ENCODE measurements at places on chromosomes 3 and 15.

- no peak for DNase-seq
These were observed 35.7 kb upstream of the SPSB4 start for GRCh38 chr3:141015481-141015880.

- DNase-seq, result no peak
These were observed 21.6 kb upstream of the SLC28A2 start for GRCh38 chr15:45230245-45230965.

DNA sequence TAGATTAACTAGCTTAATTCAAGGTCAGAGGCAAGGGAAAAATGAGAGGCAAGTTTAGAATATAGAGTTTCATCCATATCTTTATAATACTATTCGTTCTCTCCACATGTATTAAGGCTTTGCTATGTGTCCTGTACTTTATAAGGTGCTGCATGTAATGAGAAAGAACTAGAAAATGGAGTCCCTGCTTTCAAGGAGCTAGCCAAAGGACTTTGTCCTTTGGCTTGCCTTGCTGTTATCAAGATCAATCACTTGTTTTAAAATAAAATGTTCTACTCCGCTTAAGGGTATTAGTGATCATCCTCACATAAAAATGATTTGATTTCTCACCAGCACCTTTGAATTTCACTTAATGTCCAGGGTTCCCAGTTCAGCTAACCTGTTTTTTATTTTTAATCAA is 470.9 kb downstream of the WDR72 start:
- no peak for DNase-seq

DNA sequence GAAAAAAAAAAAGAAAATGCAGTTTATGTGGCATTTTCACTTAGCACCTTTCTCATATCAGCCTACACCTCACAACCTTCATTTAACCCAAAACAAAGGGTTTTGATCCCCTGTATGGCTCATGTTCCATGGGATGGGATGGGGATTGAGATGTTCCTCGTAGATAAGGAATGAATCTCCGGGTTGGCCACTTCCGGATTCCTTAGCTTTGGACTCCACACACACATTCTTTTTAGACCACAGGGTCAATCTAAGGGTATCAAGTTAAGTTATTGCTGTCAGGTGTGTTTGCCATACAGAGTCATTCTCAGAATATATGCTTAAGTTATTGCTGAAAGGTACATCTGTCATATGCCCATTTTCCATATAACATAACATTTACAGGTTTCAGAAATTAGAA is 301.4 kb upstream of the TGFBR2 start:
- peak; percentile 40 for DNase-seq

GRCh38 chr3:32147509-32147908 is 41.1 kb downstream of the GPD1L start:
- peak; percentile 19 for DNase-seq

DNA sequence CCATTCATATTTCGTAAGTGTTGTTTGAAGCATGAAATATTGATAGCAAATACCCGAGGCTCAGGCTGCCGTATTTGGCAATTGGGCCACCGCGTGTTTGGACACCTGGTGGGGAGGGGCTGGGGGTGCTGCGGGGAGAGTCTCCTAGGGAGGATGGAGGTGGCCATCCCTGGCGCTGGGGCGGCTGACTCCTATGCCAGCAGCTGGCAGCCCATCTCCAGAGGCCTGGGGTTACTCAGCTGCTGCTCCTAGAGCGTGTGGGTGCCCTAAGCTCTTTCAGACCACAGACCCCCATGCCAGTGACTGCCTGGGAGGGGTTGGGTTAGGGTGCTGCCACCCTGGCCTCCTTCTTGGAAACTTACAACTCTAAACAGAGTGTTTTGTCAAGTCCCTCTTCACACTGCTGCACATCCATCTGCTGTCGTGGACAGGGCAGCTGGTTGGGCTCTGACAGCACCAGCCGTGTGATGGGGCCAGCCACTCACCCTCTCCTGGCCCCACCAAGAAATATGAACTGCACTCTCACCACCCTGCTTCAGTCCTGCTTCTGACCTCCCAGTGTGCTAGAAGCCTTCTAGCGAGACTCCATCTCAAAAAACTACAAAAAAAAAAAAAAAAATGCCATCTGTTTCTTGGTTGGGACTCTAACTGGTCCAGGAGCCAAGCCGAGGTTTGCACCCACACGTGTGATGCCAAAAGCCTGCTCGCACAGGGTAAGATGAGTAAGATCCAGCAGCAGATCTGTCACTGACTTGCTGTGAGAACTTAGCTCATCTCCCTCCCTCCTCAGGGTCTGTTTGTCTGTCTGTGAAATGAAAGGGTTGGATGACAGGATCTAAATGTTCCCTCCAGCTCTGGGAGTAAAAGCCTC is 156.2 kb downstream of the MEGF11 start:
- no peak for DNase-seq

GRCh38 chr3:195008816-195009215 is 262.1 kb downstream of the XXYLT1 start:
- DNase-seq, result no peak

DNA sequence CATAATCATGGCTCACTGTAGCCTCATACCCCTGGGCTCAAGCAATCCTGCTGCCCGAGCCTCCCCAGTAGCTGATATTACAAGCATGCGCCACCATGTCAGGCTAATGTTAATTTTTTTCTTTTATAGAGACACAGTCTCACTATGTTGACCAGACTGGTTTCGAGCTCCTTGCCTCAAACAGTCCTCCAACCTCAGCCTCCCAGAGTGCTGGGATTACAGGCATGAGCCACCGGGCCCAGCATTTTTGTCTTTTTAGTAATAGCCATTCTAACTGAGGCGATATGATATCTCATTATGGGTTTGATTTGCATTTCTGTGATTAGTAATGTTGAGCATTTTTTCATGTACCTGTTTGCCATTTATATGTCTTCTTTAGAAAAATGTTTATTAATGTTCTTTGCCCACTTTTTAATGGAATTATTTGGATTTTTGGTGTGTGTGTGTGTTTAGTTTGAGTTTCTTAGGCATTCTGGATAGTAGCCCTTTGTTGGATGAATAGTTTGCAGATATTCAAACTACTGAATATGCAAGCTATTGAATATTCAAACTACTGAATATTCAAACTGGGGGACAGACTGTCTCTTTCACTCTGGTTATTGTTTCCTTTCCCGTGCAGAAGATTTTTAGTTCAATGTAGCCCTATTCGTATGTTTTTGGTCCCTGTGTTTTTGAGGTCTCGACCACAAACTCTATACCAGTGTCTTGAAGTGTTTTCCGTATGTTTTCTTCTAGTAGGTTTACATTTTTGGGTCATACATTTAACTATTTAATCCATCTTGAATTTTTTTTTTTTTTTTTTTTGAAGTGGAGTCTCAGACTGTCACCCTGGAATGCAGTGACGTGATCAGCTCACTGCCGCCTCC is 39.2 kb downstream of the CCDC66 start:
- no peak for DNase-seq

- no peak for DNase-seq
These were observed 823.9 kb upstream of the CFAP20DC start for GRCh38 chr3:59873576-59874230.

DNA sequence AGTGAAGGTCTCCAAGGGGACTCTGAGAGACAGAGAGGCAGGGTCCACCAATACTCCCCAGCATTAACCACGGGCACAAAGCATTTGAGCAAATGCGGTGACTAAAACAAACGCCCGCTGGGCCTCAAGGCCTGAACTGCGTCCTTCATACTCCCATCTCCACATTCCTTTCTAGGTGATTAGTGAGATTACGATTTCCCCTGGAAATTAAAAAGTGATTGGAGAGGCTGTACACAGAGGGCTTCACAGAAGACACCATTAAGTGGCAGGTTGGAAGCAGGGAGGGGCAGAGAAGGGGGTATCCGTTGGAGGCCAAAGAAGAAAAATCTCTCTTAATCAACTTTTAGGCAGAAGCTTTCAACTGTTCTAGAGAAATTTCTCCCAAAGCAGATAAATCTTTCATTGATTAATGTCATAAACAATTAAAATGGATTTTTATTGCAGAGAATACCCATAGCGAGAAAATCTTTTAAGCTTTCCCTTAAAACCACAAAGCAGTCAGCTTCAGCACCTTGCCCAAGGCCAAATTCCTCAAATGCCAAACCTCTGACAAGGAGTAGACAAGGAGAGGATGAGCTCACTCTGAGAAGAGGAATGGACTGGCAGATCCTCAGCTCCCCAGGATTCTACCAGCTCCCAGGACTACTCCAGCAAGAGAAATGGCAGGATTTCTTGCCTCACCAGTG is 38.2 kb downstream of the MB21D2 start:
- DNase-seq, result peak; percentile 100

DNA sequence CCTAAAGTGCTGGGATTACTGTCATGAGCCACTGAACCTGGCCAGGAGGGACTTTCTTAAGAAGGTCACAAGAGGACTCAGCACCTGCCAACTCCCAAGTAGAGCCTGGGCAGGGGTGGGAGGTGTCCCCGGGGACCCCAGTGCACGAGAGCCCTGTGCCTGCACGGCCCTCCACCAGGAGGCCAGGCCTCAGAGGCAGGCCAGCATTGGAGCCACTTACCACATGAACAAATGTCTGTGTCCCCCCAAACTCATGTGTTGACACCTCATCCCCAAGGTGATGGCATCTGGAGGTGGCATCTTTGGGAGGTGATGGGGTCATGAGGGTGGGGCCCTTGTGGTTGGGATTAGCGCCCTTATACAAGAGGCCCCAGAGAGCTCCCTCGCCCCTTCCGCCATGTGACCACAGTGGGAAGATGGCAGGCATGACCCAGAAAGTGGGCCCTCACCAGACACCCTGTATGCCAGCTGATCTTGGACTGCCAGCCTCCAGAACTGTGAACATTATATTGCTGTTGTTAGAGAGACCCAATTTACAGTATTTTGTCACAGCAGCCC is 3.2 kb upstream of the RPUSD3 start:
- no peak for DNase-seq

DNA sequence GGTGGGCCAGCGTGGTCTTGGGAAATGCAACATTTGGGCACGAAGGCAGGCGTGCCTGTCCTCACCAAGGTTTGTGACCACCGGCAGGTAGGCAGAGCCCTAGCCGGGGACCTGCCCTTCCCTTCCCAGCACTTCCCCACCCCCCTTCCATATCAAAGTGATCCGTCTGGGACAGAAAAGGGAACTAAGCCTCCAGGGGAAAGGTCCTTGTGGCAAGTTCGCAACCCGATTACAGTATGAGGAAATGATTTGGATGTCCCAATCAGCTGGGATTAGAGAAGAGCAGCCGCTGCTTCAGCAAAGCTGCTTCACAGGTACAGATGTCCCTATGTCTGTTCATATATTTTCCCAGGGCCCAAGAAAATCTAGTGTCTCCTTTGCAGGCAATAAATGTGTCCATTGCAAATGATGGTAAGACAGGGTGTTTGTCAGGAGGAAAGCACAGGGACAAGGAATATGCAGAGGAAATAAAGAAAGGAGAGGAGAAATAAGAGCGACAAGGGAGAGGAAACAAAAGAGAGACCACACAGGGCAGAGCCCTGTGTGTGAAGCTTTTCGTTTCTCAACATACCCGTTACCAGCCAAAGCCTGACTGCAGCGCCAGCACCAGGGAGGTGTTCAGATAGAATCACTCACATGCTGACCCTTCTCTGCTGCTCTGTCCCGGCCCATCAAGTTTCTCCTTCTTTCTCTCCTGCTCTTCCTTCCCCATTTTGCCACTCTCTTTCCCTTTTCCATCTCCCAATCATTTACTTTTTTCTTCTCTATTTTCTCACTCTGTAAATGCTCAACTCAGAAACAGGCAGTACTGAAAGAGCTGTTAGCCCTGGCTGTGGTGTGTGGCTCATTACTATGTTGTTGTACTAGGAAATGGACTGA is 17.4 kb upstream of the SECISBP2L start:
- DNase-seq, result no peak

- peak; percentile 78 for DNase-seq
These were observed 5.1 kb downstream of the HPS3 start for GRCh38 chr3:149134575-149134974.

- DNase-seq, result peak; percentile 11
These were observed 141.4 kb upstream of the MRPS22 start for GRCh38 chr3:139202226-139202958.

DNA sequence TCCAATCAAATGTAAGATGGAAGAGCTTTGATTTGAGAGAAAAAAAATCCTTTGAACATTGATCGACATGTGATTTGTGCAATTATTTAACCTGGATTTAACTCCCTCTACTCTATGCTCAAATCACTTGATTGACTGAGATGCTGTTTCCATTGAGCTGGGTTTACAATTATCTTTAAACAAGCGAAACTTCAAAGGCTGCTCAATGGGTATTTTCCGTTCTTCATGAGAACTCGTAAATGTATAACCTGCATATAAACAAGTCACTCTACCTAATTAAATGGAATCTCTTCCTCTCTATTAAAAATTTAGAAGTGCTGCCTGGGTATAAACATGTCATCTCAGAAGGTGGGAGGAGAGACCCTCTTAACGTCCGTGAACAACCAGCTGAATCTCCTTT is 71.9 kb downstream of the ANXA2 start:
- DNase-seq, result no peak

DNA sequence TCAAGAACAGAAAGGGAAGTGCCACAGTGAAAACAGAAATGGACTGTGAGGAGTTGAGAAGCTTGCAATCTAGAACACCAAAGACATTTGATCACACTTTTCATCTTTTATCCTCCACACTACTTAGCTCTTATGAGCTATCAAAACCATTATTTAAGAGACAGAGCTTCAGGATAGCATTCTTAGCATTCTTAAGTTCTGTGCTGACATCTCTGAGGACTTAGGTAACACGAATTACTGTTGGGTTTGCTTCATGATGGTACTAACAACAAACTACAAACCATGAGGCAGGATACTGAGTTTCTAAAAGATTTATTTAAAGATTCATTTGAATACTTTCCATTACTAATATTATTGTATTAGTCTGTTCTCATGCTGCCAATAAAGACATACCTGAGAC is 1038.6 kb downstream of the TUSC7 start:
- peak; percentile 24 for DNase-seq

GRCh38 chr3:177781686-177782161 is 584.4 kb upstream of the TBL1XR1 start:
- DNase-seq, result peak; percentile 96

DNA sequence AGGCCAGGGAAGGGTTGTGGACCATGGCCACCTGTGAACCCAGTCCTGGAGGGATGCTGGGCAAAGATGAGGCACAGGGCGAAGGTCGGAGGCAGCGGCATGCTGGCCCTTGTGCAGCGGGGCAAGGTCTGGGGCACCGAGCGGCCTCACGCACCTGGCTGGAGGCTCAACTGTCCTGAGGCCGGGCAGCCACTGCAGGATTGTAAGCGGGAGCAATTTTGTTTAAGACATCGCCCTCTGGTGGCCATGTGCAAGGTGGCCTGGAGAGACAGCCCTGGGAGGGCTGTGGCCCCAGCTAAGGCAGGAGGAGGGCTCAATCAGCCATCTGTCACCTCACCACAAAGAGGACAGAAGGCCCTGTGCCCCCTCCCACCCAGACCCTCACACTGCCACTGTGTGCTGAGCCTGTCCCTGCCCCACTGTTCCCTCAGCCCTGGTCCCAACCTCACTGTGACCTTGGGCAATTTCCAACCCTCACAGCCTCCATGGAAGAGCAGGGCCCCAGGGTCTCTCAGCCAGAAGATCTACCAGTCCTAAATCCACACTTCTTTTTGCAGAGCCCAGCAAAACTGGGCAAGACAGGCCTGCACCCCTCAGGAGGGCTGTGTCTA is 46.2 kb downstream of the TPRA1 start:
- DNase-seq, result peak; percentile 71
